ENCODE measurements at places on chromosomes 13 and 19.

DNA sequence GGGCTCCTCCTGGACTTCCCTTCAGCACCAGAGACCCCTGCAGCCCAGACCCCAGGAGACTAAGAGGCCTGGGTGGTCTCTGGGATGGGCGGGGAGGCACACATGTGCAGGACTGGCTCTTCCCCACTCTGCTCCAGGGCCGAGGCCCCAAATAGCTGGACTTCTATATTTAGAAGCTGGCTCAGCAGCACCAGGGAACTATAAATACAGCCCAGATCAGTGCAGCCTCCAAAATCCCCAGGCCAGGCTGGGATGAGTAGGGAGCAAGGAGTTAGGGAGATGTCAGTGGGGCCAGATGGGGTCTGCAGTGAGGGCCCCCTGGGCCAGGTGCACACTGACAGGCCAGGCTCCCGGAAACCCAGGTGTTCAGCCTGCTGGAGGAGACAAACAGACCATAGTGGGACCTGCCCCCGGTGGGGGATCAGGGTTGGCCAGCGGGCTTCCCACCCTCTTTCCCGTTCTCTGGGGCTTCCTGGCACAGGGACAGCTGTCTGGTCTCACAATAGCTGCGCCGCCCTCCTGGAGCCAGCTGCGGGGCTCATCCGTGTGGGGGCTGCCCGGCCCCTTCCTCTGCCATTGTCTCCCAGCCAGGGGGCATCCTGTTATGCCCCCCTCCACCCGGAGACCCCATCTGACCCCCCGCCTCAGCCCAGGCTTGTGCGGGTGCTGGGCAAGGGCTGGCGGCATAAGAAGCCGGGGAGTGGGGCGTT is 5.5 kb upstream of the ADGRE5 start:
- DNase-seq, result no peak

DNA sequence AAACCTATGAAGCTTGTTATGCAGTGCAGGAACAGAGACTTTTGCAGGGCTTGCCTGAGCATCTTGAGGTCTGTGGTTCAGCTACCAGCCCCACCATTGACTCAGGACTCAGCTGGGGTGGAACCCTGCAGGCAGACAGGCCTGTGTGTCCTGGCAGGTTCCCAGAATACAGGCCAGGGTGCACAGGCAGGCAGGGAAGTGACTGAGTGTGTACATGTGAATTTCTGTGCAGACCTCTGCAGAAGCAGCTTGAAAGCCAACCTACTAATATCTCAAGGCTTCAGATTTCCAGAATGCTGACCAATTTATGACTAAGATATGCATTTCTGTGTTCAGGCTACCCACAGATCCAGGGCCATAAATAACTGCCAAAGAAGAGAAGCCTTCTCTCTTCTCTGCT is 254.4 kb downstream of the DLEU7 start:
- DNase-seq, result peak; percentile 95

DNA sequence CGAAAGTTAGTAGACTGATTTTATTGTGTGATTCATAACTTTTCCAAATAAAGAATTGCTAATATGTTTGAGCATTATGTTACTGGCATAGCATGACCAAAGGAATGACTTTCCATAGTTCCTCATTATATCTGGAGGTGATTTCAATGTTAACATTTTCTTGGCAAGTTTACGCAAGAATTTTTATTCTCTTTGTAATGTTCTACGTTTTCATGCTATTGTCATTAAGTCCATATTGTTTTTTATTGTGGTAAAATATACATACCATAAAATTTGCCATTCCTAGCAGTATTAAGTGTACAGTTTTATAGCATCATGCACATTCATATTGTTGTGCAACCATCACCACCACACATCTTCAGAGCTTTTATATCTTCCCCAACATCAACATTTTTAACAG is 14.8 kb downstream of the KCTD12 start:
- DNase-seq, result no peak

- DNase-seq, result no peak
These were observed 38.4 kb downstream of the RFX2 start for GRCh38 chr19:6071875-6072274.

DNA sequence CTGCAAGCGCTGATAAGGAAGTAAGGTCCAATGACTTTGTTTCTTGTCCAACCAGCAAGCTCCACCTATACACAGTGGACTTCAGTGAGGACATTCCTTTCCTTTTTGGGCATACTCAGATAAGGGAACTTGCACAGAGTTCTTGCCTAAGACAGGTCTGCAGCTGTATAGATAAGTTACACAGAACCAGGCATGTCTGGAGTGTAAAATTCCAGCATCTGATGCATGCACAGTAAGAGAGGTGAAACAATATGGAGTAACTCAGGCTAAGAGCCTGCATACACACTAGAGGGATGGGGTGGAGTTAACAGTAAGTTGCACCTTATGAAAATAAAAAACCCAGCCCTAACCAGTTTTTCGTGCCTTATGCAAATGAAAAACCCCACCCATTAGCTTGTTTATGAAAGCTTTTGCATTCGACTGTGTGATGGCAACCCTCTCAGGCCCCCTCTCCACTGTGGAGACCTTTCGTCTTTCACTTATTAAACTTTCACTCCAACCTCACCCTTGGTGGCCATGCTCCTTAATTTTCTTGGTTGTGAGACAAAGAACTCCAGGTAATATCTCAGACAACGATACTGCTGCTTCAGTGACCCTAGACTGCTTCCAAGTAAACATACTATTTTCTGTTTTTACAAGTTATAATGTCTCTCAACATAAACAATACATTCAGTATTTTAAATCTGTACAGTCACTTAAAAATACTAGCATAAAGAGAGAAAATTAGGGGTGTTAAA is 2859.0 kb upstream of the PCDH20 start:
- DNase-seq, result peak; percentile 57

- no peak for DNase-seq
These were observed 42.4 kb downstream of the ZNF136 start for GRCh38 chr19:12205296-12205695.

GRCh38 chr13:32165796-32166195 is 134.2 kb downstream of the FRY start:
- no peak for DNase-seq

DNA sequence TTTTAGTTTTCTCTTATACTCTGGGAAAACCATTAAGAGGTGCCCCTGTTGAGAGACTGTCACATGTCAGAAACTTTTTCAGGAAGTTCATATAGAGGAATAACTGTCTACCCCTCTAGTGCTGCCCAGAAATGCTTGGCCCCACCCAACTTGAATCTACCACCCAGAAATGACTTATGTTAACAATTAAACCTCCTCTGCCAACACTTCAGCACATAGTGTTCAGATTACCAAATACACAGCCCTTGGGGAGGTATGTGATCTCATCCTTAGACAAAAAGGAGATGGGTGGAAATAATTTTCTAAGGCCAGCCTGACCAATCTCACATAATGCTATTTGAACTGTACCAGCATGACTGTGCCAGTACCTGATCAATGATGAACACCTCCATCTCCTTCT is 35.6 kb downstream of the CCDC169 start:
- peak; percentile 29 for DNase-seq

- no peak for DNase-seq
These were observed 23.9 kb downstream of the GATAD2A start for GRCh38 chr19:19429361-19429760.

DNA sequence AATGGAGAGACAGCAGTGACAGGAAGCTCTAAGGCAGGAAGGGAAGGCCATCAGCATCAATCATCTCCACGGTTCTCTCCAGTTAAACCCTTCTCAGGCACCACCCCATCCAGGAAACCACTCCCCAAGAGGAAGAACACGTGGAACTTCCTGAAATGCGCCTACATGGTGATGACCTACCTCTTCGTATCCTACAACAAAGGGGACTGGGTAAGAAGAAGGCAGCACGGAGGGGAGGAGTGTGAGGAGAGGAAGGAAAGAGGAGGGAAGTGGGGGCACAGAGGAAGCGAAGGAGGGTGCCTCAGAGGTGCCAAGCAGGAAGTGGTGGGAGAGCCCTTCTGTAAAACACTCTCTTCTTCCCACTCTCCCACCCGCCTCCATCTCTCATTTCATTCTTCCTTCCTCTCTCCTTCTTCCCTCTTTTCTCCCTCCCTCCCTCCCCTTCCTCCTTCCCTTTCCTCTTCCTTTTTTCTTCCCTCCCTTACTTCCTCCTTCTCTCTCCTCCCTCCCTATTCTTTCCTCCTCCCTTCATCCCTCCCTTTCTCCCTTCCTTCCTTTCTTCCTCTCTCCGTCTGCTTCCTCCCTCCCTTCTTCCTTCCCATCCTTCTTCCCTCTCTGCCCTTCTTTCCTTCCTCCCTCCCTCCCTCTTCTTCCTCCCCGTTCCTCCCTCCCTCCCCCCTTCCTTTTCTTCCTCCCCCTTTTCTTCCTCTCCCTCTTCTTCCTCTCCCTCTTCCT is 12.6 kb downstream of the ZSCAN5A start:
- DNase-seq, result no peak

GRCh38 chr19:3733549-3734309 is 25.5 kb downstream of the TJP3 start:
- no peak for DNase-seq

DNA sequence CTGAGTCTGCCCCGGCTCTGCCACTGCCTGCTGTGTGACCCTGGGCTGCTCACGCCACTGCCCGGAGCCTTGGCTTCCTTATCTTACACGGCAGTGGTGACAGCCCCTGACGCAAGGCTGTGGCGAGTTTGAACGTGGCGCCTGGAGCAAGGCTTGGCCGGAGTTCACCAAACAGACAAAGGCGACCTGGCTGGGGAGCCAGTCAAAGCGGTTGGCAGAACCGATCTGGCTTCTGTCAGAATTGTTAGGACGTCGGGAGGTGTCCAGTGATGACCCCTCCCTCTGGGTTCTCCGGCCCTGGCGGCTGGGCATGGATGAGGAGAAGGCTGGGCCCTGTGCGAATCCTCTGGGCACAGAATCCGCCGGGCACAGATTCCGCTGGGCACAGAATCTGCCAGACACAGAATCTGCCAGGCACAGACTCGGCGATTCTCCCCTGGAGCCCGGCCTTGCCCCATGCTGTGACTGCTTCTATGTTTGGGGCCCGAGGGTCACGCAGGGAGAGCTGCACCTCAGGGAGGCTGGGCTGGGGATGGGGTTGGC is 11.7 kb upstream of the TMEM255B start:
- no peak for DNase-seq

- no peak for DNase-seq
These were observed 624.6 kb downstream of the GPC6 start for GRCh38 chr13:93851236-93851635.

- no peak for DNase-seq
These were observed 110.6 kb downstream of the SIPA1L3 start for GRCh38 chr19:38017401-38018151.

- peak; percentile 13 for DNase-seq
These were observed 334.0 kb downstream of the SLITRK5 start for GRCh38 chr13:88005188-88005587.

DNA sequence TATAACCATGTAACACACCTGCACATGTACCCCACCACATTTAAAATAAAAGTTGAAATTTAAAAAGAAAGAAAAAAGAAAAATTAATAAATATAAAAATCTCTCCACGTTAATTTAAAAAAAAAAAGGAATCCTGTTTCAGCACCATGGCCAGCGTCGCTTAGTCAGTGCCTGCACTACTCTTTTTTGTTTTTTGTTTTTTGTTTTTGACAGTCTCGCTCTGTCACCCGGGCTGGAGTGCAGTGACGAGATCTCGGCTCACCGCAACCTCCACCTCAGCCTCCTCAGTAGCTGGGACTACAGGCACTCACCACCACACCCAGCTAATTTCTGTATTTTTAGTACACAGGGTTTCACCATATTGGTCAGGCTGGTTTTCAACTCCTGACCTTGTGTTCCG is 835.9 kb downstream of the UQCRFS1 start:
- DNase-seq, result peak; percentile 24

GRCh38 chr13:99380921-99381645 is 73.9 kb upstream of the GPR183 start:
- no peak for DNase-seq

DNA sequence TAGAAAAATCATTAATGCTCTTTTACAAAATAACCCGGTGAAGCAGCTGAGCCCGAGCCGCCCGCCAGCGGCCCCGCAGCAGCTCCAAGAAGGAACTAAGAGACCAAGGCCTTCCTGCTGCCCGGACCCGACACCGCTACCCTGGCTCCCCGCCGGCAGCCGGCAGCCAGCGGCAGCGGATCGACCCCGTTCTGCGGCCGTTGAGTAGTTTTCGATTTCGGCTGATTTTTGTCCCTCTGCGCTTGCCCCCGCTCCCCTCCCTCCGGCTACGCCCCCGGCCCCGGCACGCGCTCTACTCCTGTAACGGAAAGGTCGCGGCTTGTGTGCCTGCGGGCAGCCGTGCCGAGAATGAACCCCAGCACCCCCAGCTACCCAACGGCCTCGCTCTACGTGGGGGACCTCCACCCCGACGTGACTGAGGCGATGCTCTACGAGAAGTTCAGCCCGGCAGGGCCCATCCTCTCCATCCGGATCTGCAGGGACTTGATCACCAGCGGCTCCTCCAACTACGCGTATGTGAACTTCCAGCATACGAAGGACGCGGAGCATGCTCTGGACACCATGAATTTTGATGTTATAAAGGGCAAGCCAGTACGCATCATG is at the start of gene PABPC3:
PABPC3 (plus strand) TSS at position 286 of the 603 bp plus-strand sequence; CDS start at position 349, 63 bp downstream.
- DNase-seq, result no peak

- peak; percentile 53 for DNase-seq
These were observed 4.1 kb upstream of the C1QTNF9B start for GRCh38 chr13:23901365-23901764.

DNA sequence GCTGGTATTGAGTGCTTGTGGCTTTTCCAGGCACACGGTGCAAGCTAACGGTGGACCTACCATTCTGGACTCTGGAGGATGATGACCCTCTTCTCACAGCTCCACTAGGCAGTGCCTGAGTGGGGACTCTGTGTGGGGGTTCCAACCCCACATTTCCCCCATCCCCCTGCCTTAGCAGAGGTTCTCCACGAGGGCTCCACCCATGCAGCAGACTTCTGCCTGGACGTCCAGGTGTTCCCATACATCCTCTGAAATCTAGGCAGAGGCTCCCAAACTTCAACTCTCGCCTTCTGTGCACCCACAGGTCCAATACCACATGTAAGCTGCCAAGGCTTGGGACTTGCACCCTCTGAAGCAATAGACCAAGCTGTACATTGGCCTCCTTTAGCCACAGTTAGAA is 25.3 kb upstream of the ZSCAN18 start:
- no peak for DNase-seq

- DNase-seq, result no peak
These were observed 441.6 kb downstream of the TDRD3 start for GRCh38 chr13:60838581-60838980.

GRCh38 chr13:46489586-46490023 is 63.4 kb upstream of the LRCH1 start:
- DNase-seq, result peak; percentile 23

- DNase-seq, result no peak
These were observed 128.0 kb downstream of the TRPC4 start for GRCh38 chr13:37741536-37741935.

DNA sequence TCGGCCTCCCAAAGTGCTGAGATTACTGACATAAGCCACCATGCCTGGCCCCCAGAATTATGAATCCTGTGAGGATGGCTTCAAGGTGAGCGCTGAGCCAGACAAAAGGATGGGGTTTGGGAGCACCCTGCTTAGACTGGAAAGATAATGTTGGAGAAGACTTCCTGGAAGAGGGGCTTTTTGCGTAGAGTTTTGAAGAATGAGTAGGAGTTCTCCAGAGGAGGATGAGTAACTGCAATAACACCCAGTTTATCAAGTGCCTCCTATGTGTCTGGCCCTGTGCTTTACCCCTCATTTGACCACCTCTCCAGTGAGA is 641 bp upstream of the GDF15 start:
- no peak for DNase-seq

GRCh38 chr19:14943601-14944000 is 2.3 kb downstream of the OR7C2 start:
- peak; percentile 29 for DNase-seq

GRCh38 chr13:92028695-92029094 is 630.3 kb downstream of the GPC5 start:
- DNase-seq, result no peak

GRCh38 chr19:14094854-14095253 is 4.3 kb upstream of the SAMD1 start:
- DNase-seq, result no peak

GRCh38 chr13:113432506-113433270 is 20.6 kb downstream of the ADPRHL1 start:
- no peak for DNase-seq

Measured in choroid plexus epithelial cell (primary cell).